ENCODE measurements at places on chromosomes 3 and 15.

DNA sequence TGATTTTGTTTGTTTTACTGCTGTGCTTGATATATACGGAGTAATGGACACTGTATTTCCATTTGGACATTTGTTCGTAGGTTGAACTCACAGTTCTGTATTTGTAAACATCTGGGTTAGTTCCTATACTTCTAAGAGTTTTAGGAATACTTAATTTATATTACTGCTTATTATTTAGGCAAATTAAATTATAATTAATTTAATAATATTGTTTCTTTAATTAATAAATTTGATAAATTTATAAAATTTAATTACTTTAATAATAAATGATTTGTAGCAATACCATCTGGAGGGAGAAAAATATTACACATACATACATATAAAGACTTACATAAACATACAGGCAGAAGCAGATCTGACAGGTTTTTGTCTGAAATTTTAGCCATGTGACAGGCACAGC, 14.5 kb upstream of the B4GALT4 start:
- no peak for DNase-seq

GRCh38 chr15:91566141-91566540, 287.4 kb upstream of the SLCO3A1 start:
- no peak for DNase-seq

DNA sequence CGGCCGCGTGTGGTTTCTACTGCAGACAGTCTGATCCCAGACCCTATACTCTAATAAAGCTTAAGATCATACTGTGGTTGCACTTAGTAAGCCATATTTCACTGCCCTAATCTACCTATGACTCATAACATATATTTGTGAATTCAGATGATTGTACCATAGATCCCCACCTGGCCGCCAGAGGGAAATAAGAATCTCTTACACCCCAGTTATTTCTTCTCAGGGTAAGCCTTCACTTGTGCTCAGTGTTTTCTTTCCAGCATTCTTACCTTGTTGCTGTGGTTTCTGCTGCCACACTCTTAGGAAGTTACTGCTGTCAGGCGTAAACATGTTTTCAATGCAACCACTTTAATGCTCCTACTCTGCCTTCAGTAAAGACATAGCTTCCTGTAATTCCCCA, 105.9 kb downstream of the B3GALNT1 start:
- DNase-seq = peak; percentile 21

DNA sequence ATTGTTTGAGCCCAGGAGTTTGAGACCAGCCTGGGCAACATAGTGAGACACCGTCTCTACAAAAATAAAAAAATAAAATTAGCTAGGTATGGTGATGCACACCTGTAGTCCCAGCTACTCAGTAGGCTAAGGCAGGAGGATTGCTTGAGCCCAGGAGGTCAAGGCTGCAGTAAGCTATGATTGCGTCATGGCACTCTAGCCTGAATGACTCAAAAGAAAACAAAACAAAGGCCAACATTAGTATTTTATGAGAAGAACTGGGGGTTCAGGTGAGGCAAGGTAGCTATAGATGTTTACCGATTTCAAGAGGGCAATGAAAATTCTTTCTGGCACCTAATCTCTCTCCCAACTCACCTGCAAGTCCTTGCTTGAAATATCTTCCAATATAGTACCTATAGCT, 77.2 kb downstream of the GREM1 start:
- DNase-seq = no peak

DNA sequence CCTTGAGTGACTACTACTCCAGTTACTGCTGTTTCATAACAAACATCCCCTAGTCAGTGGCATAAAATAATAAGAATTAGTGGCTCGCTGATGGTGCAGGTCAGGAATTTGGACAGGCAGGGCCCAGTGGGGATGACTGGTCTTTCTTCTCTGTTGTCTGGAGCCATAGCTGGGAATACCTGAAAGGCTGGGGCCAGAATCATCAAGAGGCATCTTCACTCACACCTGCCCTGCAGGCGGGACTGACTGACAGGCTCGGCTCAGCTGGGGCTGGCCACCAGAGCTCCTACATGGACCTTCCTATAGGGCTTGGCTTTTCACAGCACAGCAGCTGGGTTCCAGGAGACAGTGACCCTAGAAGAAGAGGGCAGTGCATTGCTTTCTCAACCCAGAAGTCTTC, 148.8 kb upstream of the ATP10A start:
- DNase-seq = no peak

GRCh38 chr3:16618721-16619120, 13.5 kb upstream of the DAZL start:
- DNase-seq = peak; percentile 30

DNA sequence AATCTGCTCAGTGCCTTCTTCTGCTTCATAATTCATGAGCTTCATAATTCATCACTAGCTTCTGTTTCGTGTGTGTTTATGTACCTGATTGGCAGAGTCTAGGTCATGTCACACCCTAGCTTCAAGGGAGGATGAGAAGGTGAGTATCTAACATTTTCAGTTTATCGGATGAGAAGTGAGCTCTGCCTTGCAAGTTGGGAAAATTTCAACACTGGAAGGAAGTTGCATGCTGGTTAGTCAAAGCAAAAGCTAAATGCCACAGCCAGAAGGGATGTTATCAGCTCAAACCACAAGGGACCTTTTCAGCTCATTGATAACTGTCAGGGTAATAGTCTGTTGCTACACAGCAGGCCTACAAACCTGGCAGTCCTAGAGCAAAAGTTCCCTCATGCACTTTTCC, 7.3 kb upstream of the TNFSF10 start:
- no peak for DNase-seq

GRCh38 chr3:23254282-23254681, 51.2 kb downstream of the UBE2E2 start:
- DNase-seq = no peak

DNA sequence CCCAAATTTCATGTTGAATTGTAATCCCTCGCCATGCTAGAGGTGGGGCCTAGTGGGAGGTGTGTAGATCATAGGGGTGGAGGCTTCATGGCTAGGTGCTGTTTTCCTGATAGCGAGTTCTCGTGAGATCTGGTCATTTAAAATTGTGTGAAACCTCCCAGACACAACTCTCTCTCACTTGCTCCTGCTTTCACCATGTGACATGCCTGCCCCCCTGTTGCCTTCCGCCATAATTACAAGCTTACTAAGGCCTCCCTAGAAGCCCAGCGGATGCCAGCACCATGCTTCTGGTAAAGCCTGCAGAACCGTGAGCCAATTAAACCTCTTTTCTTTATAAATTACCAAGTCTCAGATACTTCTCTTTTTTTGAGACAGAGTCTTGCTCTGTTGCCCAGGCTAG, 36.0 kb downstream of the CCDC54 start:
- no peak for DNase-seq

DNA sequence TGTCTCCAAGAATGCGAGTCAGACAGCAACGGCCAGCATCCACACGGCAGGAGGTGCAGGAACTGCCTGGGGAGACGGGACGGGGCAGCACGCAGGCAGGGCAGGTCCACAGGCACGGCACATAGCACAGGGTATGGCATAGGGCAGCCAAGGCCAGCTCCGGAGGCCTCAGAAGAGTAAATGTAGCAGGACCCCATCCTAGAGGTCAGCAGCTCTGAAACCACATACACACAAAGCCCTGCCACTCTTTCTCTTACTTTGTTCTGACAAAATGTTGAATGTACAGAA, 26.9 kb downstream of the ZXDC start:
- no peak for DNase-seq

- peak; percentile 26 for DNase-seq
These were observed 12.1 kb downstream of the SNAP23 start for GRCh38 chr15:42507514-42507913.

GRCh38 chr15:89669941-89670340, 9.2 kb downstream of the PLIN1 start:
- DNase-seq = no peak

All from RKO (cell line).